ENCODE measurements at places on chromosomes 5 and 9. TPM values are rescaled to one million over a fixed set of nuclear protein-coding genes. Genes with fewer than 3 reads are reported as not detected.
A peak's percentile ranks its signal among the peaks of the same experiment; 100 is the strongest.

GRCh38 chr9:70049236-70049635 is 5.6 kb downstream of the MAMDC2 start:
- no peak for DNase-seq

DNA sequence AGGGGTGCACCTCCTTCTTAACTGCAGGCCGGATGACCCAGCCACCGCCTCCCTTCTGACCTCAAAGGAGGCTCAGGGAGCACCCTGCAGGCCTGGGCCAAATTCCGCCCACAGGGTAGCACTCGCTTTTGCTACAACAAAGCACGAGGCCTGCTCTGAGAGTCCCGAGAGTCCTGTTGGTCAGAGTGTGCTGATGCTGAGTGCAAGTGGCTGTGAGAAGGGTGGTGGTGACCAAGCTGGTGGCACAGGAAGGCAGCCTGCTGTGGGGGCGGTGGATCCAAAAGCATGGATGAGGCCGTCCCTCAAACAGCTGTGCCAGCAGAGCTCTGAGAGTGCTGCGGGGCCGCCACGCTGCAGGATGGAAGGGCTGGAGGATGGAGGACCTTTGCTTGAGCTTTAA is 101.8 kb downstream of the AK8 start:
- no peak for DNase-seq

- no peak for DNase-seq
These were observed 1.1 kb upstream of the SV2C start for GRCh38 chr5:76081811-76082771.

DNA sequence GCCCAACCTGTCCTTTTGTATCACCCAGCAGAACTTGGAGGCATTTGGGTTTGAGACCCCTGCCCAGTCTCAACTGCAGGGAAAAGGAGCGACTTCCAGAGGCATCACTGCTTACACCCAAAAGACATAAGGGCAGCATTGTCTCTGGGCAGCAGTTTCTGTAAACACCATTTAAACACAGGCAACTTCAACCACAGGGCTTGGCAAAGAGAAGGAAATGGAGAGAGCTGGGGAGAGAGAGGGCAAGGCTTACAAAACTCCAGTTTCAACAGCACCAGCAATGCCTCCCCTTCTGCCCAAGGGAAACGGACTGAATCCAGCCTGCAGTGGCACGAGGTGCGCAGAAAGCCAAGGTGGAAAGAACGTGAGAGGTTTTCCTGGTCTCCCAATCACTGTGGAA is 147.6 kb downstream of the ROR2 start:
- no peak for DNase-seq

- no peak for DNase-seq
These were observed 31.5 kb upstream of the ZCCHC9 start for GRCh38 chr5:81269751-81270393.

GRCh38 chr9:2624051-2624682 is 2.6 kb downstream of the VLDLR start:
- DNase-seq = no peak

- DNase-seq = no peak
These were observed 13.5 kb upstream of the RALGDS start for GRCh38 chr9:133134388-133135145.

DNA sequence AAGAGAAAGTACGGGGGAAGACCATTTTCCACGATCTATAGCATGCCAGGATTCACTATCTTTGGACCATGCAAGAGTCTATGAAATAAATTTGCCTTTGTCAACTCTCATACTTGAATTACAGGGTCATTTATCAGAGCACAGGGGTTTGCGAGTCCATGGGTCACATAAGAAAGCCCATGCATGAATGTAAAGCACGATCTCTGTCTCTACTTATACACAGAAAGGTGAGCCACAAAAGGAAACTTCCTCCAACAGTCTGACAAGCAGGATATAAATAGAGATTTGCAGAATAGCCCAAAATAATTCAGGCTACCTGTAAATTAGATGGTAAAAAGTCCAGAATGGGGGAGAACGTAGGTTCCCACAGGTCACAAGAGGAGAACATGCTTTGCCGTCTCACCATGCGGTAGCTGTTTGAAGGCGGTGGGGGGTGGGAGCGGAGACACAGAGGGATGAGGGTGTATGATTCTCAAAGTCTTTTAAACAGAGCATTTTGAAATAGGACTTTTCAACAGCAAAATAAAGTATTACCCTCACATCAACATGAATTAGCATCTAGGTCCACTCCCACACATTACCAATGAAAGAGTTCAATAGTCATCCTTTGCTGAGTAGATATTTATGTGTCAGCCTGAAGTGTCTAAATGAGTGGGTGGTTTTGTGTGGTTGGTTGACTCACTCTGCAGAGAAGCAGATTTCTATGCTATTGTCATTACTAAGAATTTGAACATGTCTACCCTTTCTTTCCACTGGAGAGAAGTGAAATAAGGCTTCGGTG is 279.7 kb downstream of the EBF1 start:
- DNase-seq = no peak

DNA sequence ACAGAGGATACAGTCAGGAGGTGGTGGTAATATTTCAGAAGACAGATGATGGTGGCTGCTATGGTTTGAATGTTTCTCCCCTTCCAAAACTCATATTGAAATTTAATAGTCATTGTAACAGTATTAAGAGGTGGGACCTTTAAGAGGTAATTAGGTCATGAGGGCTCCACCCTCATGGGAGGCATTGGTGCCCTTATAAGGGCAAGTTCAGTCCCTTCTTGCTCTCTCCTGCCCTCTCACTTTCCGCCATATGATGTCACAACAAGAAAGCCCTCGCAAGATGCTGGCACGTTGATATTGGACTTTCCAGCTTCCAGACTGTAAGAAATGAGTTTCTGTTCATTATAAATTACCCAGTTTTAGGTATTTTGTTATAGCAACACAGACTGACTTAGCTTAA is 274.9 kb downstream of the PDE4D start:
- no peak for DNase-seq

DNA sequence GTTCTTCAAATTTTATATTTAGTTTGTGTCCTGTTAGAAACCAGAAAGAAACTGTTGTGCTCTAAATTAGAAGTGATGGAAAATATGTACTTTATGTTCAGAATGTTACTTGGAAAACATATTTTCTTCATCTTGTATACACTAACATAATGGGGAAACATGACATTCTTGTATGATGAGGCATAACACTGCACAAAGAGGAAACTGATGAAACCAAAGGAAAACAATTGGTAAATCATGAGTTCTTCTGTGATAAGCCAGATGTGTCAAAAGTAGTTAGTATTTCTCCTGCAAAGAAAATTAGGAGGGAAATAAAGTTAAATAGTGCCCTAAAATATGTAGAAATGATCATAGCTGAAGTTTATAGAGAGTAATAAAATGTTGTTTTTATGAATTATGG is 111.1 kb upstream of the FBN2 start:
- no peak for DNase-seq

GRCh38 chr9:75803130-75803529 is 87.3 kb upstream of the PCSK5 start:
- no peak for DNase-seq

- no peak for DNase-seq
These were observed 134.3 kb upstream of the ICE1 start for GRCh38 chr5:5288201-5288600.

GRCh38 chr5:74166064-74166463 is 474.5 kb downstream of the ENC1 start:
- DNase-seq = no peak

- DNase-seq = no peak
These were observed 132.1 kb upstream of the PPP1R26 start for GRCh38 chr9:135347461-135347860.

- peak; percentile 64 for DNase-seq
These were observed 40.8 kb downstream of the CTSL start for GRCh38 chr9:87766697-87767096.

Gene ABITRAM
- 13.3 TPM for polyA plus RNA-seq

Gene DBH
- 0.98 TPM for polyA plus RNA-seq

Gene PTPN3
- 1.9 TPM for polyA plus RNA-seq

Gene TSTD2
- 14.8 TPM for polyA plus RNA-seq

Gene GABRA6
- polyA plus RNA-seq = not detected

Gene LEAP2
- polyA plus RNA-seq = 5.6 TPM

Gene HTR4
- 0.06 TPM for polyA plus RNA-seq

Gene MSMP
- polyA plus RNA-seq = 0.42 TPM

Gene ZDHHC11B
- 5.8 TPM for polyA plus RNA-seq

Gene MELK
- polyA plus RNA-seq = 0.44 TPM

Gene CDX1
- not detected for polyA plus RNA-seq

Gene SLC6A18
- polyA plus RNA-seq = not detected
